Tibial artery (tissue), 4 donors: ENCODE measurements at places on chromosomes 16 and 17.

GRCh38 chr17:228951-229708, 47.7 kb upstream of the DOC2B start:
- H3K27ac ChIP-seq = no peak overlapping the region
- H3K4me1 ChIP-seq = no peaks in the 10 kb centered on the region
- H3K4me3 ChIP-seq = no peak overlapping the region

GRCh38 chr16:89006036-89006752, 29.2 kb upstream of the CBFA2T3 start:
- H3K36me3 ChIP-seq = no peaks in the 10 kb centered on the region
- DNase-seq = peak; percentile 13
- no peak overlapping the region for H3K4me3 ChIP-seq
- no peak overlapping the region for H3K27ac ChIP-seq
- H3K4me1 ChIP-seq = no peaks in the 10 kb centered on the region

DNA sequence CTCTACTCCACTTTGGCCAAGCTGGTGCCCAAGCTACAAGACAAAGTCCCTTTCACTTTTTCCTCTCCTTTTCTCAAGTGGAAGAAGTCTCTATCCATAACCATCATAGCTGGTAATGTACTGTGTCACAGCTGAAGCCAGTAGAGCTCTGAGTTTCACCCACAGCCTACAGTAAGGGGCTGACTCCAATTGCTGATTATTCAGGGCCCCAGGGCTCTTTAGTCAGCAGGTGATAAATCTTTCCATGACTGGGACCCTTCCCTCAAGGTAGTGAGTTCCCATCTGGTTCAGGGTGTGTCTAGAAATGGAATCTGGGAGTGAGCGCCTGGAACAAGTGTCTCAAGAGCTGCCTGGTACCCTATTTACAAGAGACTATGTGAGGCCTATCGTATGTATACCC, 436.0 kb upstream of the CA10 start:
- H3K4me1 ChIP-seq = no peaks in the 10 kb centered on the region
- DNase-seq = no peak
- H3K36me3 ChIP-seq = no peaks in the 10 kb centered on the region
- no peaks in the 10 kb centered on the region for H3K27me3 ChIP-seq
- no peak overlapping the region for H3K27ac ChIP-seq

- no peaks in the 10 kb centered on the region for H3K36me3 ChIP-seq
- no peaks in the 10 kb centered on the region for H3K4me1 ChIP-seq
- no peak overlapping the region for H3K27ac ChIP-seq
- H3K27me3 ChIP-seq = peaks cover 23% of the 10 kb centered on the region
Observed at GRCh38 chr17:49107211-49107557, 25.4 kb upstream of the B4GALNT2 start.

DNA sequence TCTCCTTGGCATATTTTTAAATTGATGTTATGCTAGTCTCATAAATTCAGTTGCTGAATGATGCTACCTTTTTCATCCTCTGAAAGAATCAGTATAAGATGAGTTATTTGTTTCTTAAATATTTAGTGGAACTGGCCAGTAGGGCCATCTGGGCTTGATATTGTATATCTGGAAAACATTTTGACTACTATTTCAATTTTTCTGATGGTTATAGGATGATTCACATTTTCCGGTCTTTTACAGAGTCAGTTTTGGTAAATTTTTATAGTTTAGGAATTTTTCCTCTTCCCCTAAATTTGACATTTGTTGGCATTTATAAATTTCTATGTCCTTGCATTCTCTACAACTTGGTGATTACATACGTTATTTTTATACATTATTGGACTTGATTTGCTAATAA, 296.3 kb upstream of the AXIN2 start:
- no peaks in the 10 kb centered on the region for H3K27me3 ChIP-seq
- no peak for DNase-seq
- H3K36me3 ChIP-seq = no peaks in the 10 kb centered on the region
- no peak overlapping the region for H3K27ac ChIP-seq
- H3K4me3 ChIP-seq = no peak overlapping the region
- no peaks in the 10 kb centered on the region for H3K4me1 ChIP-seq

DNA sequence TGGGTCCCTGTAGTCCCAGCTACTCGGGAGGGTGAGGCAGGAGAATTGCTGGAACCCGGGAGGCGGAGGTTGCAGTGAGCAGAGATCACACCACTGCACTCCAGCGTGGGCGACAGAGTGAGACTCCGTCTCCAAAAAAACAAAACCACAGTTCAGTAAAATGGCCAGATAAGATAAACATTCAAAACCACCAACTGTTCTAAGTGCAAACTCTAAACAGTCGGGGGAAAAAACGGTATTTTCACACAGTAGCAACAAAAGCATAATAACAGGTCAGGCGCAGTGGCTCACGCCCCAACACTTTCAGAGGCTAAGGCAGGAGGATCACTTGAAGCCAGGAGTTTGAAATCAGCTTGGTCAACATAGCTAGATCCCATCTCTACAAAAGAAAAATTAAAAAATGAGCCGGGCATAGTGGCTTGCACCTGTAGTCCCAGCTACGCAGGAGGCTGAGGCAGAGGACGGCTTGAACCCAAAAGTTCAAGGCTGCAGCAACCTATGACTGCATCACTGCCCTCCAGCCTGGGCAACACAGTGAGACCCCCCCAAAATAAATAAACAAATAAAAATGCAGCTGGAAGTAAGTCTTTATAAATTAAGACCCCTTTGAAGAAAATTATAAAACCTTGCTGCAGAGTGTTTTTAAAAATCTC, 10.8 kb upstream of the HASPIN start:
- H3K27ac ChIP-seq = no peak overlapping the region
- H3K27me3 ChIP-seq = no peaks in the 10 kb centered on the region
- H3K4me3 ChIP-seq = no peak overlapping the region

DNA sequence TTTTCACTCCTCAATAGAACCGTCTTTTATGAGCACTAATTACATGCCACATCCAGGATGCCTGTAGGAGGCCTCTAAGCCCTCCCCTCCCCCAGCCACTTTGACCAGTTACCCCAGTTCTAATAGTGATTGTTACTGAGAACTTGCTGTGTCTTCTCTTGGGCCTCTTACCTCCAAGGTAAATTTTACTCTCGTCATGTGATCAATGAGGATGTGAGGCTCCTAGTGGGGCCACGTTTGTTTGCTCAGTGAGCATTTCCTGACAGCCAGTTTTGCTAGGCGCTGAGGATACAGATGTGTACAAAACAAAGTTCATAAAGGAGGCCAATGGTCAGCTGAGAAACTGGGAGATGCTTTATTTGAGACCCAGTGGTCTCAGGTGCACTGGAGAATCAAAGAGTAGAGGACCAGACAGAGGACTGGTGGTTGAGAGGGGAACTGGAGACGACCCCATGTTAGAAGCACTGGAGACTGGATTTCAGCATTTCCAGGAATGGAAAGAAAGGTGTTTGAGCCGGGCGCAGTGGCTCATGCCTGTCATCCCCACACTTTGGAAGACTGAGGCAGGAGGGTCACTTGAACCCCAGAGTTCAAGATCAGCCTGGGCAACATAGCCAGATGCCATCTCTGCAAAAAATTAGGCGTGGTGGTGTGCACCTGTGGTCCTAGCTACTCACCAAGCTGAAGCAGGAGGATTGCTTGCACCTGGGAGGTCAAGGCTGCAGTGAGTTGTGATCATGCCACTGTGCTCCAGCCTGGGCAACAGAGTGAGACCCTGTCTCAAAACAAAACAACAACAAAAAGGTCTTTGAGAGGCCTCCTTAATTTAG, 2.6 kb downstream of the ATP2C2 start:
- peaks cover 54% of the 10 kb centered on the region for H3K27me3 ChIP-seq
- H3K4me1 ChIP-seq = peaks cover 7% of the 10 kb centered on the region
- DNase-seq = no peak

DNA sequence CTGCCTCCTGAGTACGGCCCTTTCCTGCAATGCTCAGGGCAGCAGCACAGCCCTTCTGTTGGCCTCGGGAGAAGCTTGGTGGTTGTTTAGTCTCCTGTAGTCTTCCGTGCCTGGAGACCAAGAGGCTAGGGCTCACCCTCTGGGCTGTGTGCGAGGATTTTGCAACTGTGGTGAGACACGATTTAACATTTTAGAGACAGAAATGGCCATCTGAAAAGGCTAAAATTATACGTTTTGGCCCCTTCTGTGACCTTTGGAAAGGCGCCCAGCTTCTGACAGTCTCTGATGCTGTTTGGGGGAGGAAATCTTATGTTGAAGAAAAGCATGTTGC, 33.1 kb downstream of the FOXL1 start:
- peak overlapping the region; percentile 89 for H3K27ac ChIP-seq
- H3K4me1 ChIP-seq = peaks cover 43% of the 10 kb centered on the region
- peak; percentile 89 for DNase-seq

DNA sequence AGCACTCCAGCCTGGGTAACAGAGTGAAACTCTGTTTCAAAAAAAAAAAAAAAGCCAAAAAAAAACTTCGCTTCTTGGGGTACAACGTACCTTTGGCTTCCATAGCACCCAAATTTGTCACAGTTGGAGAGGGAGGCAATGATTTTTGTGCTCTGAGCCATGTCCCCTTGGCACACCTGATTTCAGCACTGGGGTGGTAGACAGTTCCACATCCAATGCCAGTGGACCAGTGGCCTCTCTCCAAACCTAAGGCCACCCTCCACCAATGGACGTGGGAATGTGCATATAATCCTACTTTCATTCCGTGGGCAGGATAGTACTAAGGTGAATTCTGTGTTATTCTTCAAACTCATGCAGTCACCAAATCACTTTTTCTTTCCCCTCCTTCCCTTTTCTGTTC, 47.5 kb downstream of the SALL1 start:
- H3K4me3 ChIP-seq = no peak overlapping the region
- H3K4me1 ChIP-seq = no peaks in the 10 kb centered on the region
- no peaks in the 10 kb centered on the region for H3K36me3 ChIP-seq
- H3K27me3 ChIP-seq = no peaks in the 10 kb centered on the region
- H3K27ac ChIP-seq = no peak overlapping the region
- DNase-seq = no peak

- DNase-seq = no peak
- H3K36me3 ChIP-seq = no peaks in the 10 kb centered on the region
- peaks cover 36% of the 10 kb centered on the region for H3K4me1 ChIP-seq
- H3K27ac ChIP-seq = peak overlapping the region; percentile 65
Observed at GRCh38 chr17:61492759-61493526, 40.7 kb downstream of the TBX4 start.
